Stimulated activated CD4-positive, alpha-beta T cell treated with anti-CD3 and anti-CD28 coated beads, Interleukin-15, amount 100 ng/mL, for 1 hour (primary cell): ENCODE measurements at places on chromosomes 12 and 14.

- no peak for DNase-seq
These were observed 284.6 kb upstream of the NPAS3 start for GRCh38 chr14:32654106-32654505.

DNA sequence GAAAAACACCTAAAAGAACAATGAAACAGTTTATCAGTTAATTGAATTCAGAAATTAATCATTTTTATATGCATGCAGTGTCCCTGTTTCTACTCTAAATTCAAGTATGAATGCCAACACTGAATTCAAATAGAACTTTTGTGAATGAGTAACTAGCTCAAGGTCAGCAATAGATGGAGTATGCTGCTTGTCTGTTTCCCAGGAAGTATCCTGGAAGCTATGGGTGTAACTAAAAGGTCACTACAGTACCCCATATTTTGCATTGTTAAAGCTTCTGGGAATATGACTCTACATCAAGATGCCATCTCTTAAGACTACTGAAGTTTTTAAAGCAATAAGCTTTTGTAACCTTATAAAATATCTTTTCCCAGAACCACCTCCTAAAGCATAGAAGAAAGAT lies 681.4 kb upstream of the FBXO33 start:
- no peak for DNase-seq

- DNase-seq: no peak
These were observed 75.2 kb upstream of the DNM1L start for GRCh38 chr12:32603858-32604257.

DNA sequence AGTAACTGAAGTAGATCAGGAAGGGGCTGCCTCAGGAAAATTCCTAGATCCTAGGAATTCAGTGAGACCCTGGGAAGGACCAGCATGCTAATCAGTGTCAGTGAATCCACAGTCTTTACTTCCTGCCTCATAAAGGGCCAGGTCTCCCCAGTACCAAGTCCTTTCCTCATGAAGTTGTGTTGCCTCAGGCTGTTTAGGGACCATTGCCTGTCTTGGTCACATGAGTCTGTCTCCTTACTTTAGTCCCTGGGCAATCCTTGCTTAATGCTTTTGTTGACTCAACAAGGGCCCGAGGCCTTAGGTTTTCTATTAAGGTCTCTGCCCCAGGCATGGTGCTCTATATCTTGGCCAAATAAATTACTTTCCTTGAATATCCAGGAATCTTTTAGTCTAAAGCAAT lies 16.1 kb upstream of the ATF1 start:
- DNase-seq: no peak

DNA sequence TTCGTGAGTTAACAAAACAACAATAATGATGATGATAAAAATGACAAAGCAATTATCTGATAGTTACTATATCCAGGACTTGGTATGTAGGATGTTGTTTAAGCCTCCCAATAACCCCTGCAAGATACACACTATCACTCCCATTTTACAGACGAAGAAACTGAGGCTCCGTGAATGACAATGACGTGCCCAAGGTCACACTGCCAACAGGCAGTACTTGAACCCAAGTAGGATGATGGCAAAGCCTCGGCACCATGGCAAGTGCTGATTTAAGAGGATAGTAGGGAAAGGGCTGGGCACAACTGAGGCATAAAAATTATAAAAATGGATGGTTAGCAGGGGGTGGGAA lies 226.8 kb upstream of the LHX5 start:
- no peak for DNase-seq

GRCh38 chr12:108691998-108692808 lies 39.1 kb downstream of the CORO1C start:
- DNase-seq: no peak

GRCh38 chr14:59301354-59301753 lies 112.9 kb downstream of the DAAM1 start:
- DNase-seq: no peak

DNA sequence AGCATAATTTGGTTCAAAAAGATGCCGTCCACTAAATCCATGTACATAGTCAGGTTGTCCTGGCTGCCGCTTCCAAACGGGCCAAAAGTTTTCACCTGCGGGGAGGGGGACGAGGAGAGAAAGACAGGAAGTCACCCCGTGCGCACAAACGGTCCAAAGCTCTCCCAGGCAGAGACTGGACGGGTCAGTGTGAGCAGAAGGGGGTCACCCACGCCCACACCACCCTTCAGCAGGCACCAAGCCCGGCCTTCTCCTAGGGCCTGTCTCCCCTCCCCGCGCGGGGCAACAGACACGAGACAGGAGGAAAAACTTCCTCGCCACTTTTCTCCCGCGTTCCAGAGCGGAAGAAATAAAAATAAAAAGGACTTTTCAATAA lies 888 bp downstream of the CCDC88C start:
- no peak for DNase-seq
